ENCODE measurements at places on chromosomes 12 and 14.
A peak's percentile ranks its signal among the peaks of the same experiment; 100 is the strongest.

GRCh38 chr14:74501135-74501614 is 7.6 kb downstream of the ISCA2 start:
- DNase-seq = peak; percentile 75

- peak; percentile 46 for DNase-seq
Observed at GRCh38 chr14:76926521-76927251, 100.5 kb downstream of the LRRC74A start.

DNA sequence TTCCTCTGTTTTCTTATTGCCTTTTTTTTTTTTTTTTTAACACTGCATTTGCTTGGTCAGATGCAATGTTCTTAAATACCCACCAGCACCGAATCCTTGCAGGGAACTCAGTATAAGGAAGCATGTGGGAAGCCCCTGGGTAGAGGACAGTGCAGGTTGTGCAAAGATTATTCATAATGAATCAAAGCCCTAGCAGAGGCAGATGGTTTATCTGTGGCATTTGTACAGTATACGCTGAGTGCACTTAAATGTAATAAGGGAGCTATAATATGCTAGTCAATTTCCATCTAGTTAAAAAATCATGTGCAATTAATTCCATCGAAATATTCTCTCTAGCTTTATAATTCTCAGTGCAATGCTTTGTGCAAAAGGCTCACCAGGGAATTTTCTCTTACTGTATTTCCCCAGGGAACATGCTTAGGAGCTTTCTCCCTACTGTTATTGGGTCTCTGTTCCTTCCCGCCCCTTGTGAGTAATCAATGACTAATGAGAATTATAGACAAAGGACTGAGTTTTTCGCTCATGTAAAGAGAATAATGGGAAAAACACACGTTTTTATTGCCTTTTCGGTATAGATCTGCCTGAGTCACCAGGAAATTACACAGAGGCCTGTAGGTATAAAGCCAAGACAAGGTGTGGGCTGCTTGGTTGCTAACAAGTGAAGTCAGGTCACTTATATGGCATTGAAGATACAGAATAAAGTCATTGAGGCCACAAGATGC is 1214.3 kb upstream of the TMEM132C start:
- peak; percentile 83 for DNase-seq

- peak; percentile 82 for DNase-seq
Observed at GRCh38 chr14:96255501-96256366, at the start of gene BDKRB1. Gene BDKRB1 (plus strand): TSS chr14:96256210. CDS start chr14:96263683, 7,473 bp downstream.

DNA sequence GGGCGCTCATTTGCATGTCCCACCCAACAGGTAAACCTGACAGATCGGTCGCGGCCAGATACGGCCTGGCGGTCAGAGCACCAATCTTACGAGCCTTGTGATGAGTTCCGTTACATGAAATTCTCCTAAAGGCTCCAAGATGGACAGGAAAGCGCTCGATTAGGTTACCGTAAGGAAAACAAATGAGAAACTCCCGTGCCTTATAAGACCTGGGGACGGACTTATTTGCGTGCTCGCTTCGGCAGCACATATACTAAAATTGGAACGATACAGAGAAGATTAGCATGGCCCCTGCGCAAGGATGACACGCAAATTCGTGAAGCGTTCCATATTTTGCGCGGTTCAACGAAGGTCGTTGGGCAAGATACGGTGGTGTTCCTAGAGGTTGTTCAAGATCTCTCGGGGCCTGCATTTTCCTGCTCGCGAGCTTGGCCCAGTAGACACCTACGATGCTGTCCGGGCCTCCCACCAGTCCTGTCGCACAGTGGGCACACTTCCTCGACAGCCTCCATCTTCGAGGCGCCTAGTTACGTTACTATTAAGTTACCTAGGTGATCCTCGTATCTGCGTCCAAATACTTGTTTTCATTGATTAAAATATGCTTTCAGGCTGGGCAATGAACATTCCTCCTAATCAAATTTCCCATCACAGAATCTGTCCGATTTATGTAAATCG is at the start of gene RNU6-7:
Gene RNU6-7, plus strand, starts transcription at position 230 of the 675 bp plus-strand sequence.
- peak; percentile 39 for DNase-seq

DNA sequence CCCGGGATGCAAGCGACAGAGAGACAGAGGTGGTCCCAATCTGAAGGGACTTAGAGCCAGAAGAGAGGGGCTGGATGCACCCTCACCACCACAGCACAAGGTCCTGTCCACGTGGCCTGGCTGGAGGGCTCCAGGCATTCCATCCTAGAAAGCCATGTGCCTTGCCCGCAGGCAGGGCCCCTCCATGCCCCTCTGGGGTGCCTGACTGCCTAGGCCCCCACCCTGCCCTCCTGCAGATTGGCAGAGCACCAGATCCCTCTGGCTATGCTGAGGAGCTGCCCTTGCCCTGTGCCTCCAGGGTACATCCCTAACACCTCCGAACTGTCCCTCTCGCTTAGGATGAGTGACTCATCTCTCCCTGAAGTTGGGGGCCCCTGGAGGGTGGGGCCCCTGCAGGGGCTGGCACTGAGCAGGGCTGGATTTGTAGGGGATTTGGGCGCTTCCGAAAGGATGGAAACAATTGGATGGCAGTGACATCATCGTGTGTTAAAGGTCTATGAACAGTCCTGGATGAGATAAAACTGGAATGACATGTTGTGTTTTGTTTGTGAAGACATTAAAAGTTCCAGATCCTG is 50.9 kb downstream of the CHGA start:
- no peak for DNase-seq

All from epithelial cell of esophagus (primary cell).